Fibroblast of skin of scalp (primary cell): ENCODE measurements at places on chromosomes 2 and 18.

- DNase-seq: no peak
These were observed 3.4 kb upstream of the BCL11A start for GRCh38 chr2:60556576-60557485.

DNA sequence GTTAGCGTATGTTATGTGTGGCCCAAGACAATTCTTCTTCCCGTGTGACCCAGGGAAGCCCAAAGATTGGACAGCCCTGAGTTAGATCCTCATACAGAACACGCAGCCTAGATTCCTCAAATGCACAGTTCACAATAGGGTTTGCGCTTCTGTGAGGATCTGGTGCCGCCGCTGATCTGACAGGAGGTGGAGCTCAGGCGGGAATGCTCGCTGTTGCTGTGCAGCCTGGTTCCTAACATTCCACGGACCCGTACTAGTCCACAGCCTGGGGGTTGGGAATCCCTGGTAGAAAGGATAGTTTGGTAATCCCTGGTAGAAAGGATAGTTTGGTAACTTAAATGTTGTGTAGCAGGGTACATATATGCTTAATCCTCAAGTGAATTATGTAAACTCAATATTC is 27.0 kb downstream of the MAPRE3 start:
- DNase-seq: no peak

DNA sequence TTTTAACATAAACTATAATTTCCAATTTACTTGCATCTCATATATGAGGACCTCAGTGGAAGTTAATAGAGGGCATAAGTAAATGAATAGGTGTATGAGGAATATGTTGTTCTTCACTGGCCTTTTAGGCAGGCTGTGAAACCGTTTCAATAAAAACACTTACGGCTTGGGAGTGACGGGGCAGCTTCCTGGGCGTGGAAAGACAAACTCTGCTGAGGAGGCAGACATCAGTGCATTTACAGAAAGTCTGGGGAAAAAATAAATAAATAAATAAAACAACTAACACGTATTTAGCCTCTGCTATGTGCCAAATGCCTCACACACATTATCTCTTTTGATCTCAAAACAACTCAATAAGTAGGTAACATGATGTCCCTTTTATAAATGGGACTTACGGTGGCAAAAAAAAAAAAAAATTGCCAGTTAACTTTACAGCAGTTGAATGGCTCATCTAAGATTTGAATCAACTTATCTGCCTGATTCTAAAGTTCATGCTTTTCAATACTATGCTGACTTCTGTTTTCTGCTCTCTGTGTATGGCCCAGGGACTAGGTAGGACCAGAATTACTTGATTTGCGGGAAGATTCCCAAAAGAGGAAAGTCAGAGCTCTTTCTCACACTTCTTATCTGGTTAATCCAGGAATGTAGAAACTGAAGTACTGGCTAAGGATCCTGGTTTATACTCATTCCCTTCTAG is 77.5 kb upstream of the LRATD1 start:
- no peak for DNase-seq

- no peak for DNase-seq
These were observed 254.8 kb downstream of the CYP26B1 start for GRCh38 chr2:71892896-71893295.

- no peak for DNase-seq
These were observed 10.8 kb downstream of the TMEM18 start for GRCh38 chr2:666441-666840.

GRCh38 chr2:95052307-95052706 is 26.8 kb downstream of the MAL start:
- no peak for DNase-seq

GRCh38 chr2:136127356-136127755 is 9.4 kb upstream of the CXCR4 start:
- no peak for DNase-seq
